ENCODE measurements at places on chromosomes 7 and 10.

DNA sequence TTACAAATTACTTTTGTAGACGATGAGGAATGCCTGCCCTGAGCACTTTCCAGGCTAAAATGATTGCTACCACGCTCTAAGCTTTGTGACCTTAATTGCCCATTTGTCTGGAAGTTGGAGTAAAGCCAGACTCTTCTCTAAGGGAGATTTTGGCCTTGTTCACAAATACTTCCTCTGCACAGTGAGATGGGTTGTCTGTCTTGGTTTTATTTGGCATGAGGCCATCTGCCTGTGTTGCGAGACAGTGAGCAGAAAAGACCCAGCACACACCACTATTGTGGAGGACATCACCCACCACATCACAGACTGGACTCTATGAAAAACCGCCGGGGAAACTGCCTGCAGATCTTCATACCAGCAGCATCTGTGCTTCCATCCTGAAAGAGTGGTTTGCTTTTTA, 138.4 kb downstream of the BICC1 start:
- no peak for DNase-seq

GRCh38 chr7:51592842-51593599, 276.4 kb upstream of the COBL start:
- no peak for DNase-seq

- DNase-seq: no peak
Observed at GRCh38 chr10:124044143-124044862, 49.1 kb downstream of the CHST15 start.

DNA sequence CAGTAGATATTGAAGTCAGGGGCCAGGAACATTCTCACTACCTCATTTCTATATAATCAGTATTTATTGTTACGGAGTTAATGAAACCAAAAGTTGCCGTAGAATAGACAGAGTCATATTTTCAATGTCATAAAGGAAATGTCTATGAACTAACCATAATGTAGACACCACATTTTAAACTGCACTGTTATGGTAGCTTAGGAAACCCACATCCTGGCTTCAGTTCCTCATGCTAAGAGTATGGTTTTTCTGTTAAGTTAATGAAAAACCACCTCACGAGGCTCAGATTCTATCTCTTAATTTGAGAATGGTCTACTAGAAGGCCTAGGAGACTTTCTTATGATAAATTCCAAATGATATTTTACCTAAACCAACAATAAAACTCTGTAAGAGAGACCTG, 166.5 kb downstream of the TMEM26 start:
- peak; percentile 48 for DNase-seq

GRCh38 chr10:14844948-14845347, 6.8 kb downstream of the HSPA14 start:
- no peak for DNase-seq

GRCh38 chr10:129272866-129273650, 194.0 kb upstream of the MGMT start:
- no peak for DNase-seq

- no peak for DNase-seq
Observed at GRCh38 chr7:108016841-108017775, 14.1 kb upstream of the LAMB1 start.

GRCh38 chr10:45495438-45496152, 121.6 kb downstream of the ALOX5 start:
- DNase-seq: no peak

GRCh38 chr7:96931891-96932290, 73.5 kb upstream of the DLX6 start:
- no peak for DNase-seq

- no peak for DNase-seq
Observed at GRCh38 chr7:42833411-42833810, 78.5 kb downstream of the C7orf25 start.

GRCh38 chr10:128867210-128867609, 599.8 kb upstream of the MGMT start:
- no peak for DNase-seq

GRCh38 chr10:101595591-101596433, 7.7 kb downstream of the DPCD start:
- DNase-seq: no peak

- DNase-seq: no peak
Observed at GRCh38 chr7:8441106-8441965, 7.9 kb downstream of the NXPH1 start.

DNA sequence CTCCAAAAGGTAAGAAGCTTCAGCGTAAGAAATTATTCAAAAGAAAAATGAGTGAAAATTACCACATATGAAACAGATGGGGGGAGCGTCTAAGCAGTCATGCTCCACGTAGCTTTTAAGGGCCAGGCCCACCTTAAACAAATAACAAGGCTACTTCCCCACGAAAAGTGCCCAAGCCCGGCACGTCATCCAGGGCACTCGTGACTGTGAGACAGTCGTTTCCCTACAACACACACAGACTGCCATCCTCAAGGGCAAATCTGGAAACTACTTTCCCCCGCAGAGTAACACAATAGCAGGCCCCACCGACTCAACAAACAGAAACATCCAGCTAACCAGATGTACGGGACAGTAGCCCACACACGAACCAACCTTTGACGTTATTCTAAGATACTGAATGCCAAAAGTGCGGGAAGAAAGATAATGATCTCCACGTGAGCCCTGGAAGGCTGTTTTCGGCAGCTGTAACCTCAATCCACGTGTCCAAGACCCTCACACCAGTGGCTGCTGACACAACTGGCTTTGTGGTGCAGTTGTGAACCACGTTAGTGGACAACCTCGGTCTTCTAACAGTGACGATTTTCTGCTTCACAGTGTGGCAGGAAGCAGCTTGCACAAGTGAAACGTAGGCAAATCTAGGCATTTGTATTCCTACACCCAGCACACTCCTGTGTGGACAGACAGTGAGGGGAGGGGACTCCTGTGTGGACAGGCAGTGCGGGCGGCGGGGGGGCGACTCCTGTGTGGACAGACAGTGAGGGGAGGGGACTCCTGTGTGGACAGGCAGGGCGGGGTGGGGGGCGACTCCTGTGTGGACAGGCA, 251.7 kb downstream of the ZMYND11 start:
- DNase-seq: no peak

- no peak for DNase-seq
Observed at GRCh38 chr10:25048450-25048849, 32.0 kb downstream of the THNSL1 start.

DNA sequence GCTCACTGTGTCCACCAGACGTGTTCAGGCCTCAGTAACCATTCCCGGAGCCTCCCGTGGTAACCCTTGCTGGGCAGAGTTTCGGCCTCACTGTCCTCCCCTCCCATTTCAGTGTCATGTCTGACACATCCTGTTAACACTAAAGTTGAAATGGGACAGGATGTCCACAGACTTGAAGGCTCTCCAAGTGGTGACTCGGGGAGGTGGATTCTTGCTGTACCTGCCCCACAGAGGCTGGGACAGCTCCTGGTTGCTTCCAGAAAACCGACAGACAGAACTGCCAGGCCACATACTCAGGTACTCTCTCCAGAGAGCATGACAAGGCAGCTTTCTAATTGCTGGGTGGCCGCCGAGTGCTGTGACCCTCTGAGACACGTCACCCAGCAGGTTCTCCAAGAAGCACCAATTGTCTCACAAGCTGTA, 17.9 kb upstream of the CYTH3 start:
- no peak for DNase-seq

- no peak for DNase-seq
Observed at GRCh38 chr10:110512461-110513187, 14.9 kb downstream of the DUSP5 start.

- no peak for DNase-seq
Observed at GRCh38 chr10:114042895-114043531, 653 bp upstream of the ADRB1 start.

GRCh38 chr7:134461916-134462315, 3.0 kb upstream of the AKR1B1 start:
- no peak for DNase-seq

GRCh38 chr10:16690417-16690816, 126.8 kb downstream of the RSU1 start:
- no peak for DNase-seq

DNA sequence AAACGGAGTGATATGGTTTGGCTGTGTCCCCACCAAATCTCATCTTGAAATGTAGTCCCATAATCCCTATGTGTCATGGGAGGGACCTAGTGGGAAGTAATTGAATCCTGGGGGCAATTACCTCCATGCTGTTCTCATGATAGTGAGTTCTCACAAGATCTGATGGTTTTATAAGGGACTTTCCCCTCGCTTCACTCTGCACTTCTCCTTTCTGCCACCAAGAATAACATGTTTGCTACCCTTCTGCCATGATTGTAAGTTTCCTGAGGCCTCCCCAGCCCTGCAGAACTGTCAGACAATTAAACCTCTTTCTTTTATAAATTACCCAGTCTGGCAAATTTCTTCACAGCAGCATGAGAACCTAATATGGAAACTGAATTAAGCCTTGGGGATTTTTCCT, 19.1 kb downstream of the FAM3C start:
- no peak for DNase-seq

DNA sequence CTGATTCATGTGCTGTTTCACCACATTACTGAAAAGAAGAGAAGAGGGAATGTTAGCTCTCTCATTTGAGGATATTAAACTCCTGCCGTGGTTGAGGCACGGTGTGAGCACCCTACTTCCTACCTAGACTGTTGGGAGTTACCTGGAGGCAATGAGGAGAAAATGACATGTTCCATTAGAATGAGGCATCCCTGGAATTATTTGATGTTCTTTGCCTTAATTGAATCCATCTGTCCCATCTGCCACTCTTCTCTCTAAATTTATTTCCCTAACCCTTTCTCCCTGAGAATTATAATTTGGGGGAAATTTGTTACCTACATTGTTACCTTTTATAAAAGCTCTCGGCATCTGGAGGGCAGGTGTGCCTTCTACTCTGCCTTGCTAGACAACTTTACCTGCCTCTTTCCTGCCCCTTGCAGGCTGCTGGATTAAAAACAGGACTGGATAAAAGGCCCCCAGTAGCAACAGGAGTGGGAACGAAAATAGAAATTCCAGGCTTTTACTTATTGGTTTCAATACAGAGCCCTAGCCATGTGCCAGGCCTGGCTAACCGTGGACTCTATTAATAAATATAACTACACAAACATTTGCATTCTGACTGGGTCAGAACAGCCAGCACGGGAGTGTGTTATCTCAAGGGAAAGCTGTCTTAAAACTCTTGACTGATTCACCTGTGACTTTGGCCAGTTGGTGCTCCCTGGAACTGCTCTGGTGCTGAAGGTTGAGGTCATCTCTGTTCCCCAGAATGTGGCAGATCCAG, 4.4 kb upstream of the ATXN7L1 start:
- DNase-seq: no peak

DNA sequence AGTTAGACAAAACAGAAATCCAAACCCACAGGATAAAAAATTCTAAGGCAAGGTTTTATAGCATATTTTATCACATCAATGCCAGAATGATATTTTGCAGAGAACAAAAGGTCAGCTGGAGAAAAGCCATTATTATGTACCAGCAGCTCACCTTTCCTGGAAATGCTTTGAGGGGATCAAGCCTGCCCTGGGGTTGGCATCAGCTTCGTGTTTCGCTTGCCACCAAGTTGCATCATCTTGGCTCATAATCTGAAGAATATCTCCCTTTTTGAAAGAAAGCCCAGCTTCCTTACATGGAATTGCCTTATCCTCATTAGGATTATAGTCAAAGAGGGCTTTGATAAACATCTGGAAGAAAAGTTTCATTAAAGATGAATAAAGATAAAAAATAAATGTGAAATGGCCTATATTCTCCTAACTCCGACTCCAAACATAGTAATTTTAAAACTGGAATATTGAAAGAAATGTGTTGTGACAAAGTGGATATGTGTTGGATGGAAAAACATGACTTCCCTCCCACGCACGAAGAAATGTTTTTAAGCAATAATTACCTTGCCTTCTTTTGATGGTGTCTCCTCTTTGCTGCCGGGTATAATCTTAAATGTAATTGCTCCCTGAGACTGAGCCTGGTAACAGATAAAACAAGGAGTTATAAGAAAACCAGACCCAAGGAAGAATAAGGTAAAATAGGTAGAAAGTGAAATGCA, 121.3 kb upstream of the ODAD2 start:
- no peak for DNase-seq

- no peak for DNase-seq
Observed at GRCh38 chr7:158432369-158433341, 155.0 kb downstream of the PTPRN2 start.

Measured in KG1 (cell line).